ENCODE measurements at places on chromosomes 16 and 17.

DNA sequence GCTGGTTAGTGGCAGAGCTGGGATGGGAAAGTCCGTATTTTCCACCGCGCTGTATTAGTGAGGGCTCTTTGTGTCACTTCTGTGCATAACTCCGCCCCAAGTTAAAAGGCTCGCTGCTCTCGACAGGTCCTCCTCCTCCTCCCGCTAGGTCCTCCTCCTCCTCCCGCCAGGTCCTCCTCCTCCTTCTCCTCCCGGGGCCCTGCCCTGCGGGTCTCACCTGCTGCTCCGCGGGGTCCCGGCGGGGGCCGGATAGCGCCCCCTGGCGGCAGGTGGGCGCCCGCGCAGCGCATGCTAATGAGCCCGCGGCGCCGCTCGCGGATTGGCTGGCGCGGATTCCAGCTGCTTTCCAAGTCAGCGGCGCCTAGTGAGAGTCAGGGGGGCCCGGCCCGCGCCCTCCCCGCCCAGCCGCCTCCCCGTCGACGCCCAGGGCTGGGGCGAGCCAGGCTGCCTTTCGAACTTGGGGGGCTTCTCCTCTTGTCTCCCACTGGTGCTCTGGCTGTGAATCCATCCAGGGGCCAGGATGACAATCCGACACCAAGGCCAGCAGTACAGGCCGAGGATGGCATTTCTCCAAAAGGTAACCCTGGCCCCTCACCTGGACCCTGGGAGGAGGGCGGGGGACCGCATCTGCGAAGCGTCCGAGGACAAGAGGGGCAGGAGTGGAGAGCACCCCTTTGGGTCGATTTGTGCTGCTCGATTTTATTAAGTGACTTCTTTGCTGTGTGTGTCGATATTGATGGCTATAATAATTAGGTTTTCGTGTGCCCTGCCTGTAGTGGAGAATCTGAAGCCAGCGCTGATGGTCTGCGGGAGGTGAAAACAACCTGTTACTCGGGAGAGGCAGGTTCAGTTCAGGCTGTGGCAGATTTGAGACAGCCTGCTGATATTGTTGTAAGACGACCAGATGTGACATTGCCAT is at the start of gene RGS9:
Gene RGS9 (plus strand): TSS at position 350 of the 919 bp plus-strand sequence. CDS start 171 bp downstream, at position 521.
- peak; percentile 68 for DNase-seq

- DNase-seq: no peak
These were observed 16.9 kb downstream of the CLEC16A start for GRCh38 chr16:10961231-10961630.

- no peak for DNase-seq
These were observed 25.7 kb downstream of the BAHCC1 start for GRCh38 chr17:81420769-81421462.

- no peak for DNase-seq
These were observed 74.3 kb upstream of the CRHR1 start for GRCh38 chr17:45709728-45710288.

DNA sequence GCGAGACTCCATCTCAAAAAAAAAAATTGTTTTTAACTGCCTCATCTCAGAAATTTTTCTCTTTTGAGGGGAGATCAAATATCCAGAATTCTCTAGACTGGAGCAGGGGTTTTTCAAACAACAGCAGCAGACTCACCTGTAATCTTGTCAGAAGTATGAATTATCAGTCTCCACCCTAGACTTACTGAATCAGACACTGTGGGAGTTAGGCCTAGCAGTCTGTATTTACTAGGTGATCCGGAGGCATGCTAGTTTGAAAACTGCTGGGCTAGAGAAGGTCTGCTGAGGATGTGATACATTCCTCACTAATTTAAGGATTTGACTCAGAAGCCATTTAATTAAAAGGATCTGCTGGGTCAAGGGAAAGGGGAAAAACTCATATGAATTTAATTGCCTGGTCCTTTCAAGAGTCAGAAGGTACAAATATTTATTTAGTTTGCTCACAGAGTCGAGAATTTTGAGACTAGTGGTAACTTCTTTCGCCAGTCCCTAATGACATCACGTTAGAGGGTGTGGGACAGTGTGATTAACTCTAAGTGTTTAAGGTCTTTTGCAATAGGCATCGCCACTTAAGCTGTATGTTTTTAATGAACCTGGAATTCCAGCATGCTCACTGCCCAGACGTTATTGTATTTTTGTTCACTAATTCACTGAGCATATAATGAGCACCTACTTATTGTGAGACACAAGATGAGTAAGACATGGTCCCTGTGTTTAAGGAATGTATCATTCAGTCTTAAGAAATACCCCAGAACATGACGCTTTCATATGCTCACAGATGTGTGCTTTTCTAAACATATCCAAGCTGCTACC is 14.2 kb downstream of the ATP6V0A1 start:
- peak; percentile 41 for DNase-seq

- DNase-seq: no peak
These were observed 65.6 kb downstream of the WIPI1 start for GRCh38 chr17:68391561-68392268.

- peak; percentile 59 for DNase-seq
These were observed 13.2 kb downstream of the COPZ2 start for GRCh38 chr17:48024149-48025039.

GRCh38 chr17:74387365-74388218 is 20.3 kb downstream of the GPR142 start:
- DNase-seq: no peak

DNA sequence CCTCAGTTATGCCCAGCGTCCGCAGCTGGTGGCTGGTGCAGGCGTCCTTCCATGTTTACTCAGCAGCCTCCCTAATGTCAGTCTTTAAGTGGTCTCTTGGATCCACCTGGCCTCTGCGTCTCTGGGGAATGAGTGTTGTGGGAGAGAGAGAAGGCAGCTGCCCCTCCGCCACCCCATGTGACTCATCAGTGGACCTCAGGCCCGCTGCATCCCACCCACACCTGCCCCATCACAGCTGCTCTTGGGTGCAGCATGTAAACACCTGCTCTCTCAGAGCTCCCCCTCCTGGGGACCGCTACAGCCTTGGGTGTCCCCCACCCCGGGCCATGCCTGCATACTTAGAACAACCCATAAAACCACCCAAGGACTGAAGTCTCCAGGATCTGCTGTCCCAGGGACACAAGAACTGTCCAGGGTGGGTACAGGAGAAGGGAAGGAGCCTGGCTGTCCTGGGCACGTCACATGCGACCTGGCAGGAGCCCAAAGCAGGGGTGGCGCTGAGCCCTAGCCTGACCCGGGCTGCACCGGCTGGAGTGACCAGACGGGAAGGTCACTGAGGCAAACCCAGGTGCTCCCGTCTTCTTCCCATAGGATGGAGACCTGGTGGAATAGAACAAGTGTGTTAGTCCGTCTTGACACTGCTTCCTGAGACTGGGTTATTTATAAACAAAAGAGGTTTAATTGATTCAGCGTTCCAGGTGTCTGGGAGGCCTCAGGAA is 4.2 kb downstream of the C16orf90 start:
- DNase-seq: no peak

GRCh38 chr17:39104046-39104445 is 47.4 kb downstream of the PLXDC1 start:
- no peak for DNase-seq

- DNase-seq: peak; percentile 35
These were observed 10.0 kb upstream of the CD300LD start for GRCh38 chr17:74601944-74602572.

GRCh38 chr17:79804856-79805696 is 8.2 kb upstream of the CBX8 start:
- DNase-seq: no peak

GRCh38 chr16:22400900-22401299 is 26.5 kb upstream of the CDR2 start:
- no peak for DNase-seq

GRCh38 chr17:45393411-45393810 is 39.3 kb downstream of the ARHGAP27 start:
- DNase-seq: no peak

DNA sequence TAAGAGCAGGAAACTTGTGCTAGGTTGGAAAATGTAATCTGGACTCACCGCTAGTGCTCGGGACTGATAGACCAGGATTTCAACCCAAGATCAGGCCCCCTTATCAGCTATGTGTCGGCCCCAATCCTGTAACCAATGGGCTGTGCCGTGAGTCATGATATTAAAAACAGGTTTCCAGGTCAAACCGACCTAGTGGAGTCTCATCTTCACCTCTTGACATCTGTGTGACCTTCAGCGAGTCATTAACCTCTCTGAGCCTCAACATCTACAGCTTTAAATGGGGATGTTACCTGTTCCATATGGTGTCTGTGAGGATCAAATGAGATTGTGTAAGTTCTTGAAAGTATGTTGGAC is 512 bp downstream of the PMM2 start:
- peak; percentile 70 for DNase-seq

GRCh38 chr17:489758-490329 is 137.2 kb upstream of the RPH3AL start:
- no peak for DNase-seq

GRCh38 chr16:1372292-1372950 is 20.7 kb downstream of the GNPTG start:
- no peak for DNase-seq

DNA sequence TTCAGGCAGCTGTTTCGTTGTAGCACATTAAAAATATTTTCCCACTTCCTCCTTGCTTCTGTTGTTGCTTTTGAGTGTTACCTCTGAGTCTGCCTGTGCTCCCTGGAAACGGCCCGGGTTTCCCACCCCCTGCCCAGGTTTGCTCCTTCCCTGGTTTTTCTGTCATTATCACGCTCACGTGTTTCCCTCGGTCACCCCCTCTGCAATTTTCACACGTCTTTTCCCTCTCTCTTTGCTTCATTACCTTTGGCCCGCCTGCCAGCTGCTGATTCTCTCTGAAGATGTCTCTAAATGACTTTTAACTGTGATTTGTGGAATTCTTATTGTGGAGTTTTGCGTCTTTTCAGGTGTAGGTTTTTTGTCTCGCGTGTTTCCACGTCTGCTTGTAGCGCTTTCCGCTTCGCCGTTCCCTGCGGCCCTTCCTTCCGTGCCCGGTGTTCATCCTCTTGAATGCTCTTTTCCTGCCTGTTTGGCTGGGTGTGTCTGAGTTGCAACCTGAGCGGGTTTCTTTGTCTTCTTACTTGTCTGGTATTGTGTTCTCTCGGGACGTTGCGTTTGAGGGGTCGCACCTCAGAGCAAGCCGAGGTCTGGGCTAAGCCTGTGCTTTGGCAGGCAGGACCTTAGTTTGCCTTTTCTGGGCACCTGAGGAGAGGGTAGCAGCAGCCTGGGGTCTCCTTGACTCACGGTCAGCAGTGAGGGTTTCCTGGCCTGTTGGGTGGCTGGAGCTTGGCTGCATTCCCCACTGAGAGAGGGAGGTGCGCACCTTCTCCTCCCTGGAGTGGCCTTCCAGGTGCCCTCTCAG is 96.3 kb upstream of the ZNF750 start:
- no peak for DNase-seq

GRCh38 chr16:61421111-61421510 is 615.1 kb downstream of the CDH8 start:
- no peak for DNase-seq

DNA sequence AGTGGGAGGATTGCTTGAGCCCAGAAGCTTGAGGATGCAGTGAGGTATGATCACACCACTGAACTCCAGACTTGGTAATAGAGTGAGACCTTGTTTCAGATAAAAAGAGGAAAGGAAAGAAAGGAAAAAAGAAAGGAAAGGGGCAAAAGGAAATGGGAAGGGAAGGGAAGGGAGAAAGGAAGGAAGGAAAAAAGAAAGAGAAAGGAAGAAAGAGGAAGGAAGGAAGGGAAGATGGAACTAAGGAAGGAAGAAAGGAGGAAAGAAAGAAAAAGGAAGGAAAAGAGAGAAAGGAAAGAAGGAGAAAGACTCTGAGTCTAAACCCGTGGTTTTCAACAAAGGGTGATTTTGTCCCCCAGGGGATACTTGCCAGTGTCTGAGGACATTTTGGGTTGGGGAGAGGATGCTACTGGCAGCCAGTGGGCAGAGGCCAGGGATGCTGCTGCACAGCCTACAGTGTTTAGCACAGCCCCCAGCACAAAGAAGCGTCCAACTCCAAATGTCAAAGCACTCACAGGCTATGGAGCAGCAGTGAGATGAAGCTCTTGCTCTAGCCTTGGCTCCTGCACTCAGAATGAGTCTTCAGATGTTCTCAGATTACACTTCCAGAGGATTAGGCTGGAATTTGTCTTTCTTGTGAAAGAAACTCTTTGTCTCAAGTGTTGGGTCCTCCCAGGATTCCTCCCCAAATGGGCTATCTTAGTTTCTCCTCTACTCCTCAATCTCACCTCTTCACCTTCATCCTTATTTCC is 64.2 kb downstream of the BMERB1 start:
- DNase-seq: no peak

- DNase-seq: no peak
These were observed 964.4 kb upstream of the GOT2 start for GRCh38 chr16:59698346-59699020.
